NCI-H2081 treated with DMSO at 0.1 percent for 48 hours (cell line): ENCODE measurements at places on chromosomes 6 and 20.

DNA sequence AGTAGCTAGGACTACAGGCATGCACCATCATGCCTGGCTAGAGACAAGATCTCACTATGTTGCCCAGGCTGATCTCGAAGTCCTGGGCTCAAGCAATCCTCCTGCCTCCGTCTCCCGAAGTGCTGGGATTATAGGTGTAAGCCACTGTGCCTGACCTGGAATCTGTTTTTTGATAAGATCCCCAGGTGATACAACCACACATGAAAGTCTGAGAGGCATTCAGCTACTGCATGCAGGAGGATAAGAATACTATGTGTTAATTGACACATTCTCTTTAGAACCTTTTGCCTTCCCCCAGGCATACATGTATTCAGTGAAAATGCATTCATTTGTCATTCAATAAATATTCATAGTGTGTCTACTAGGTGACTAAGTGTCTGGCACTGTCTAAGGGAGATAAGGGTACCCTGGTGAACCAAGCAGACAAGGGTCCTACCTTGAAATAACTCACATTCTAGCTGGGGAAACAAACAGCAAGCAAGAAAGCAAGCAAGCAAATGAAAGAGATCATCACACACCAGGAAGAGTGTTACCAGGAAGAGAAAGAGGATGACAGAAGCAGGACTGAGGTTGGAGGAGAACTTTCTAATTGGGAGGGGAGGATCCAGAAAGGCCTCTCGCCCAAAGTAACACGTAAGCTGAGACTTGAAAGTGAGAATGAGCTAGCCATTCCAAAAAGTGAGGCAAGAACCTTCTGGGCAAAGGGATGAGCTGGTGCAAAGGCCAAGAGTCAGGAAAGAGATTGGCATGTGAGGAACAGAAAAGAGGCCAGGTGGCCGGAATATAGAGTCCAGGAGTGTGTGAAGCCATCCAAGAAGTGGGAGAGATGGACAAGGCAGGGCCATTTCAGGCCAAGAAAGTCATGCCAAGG is 6.5 kb downstream of the GFOD1 start:
- DNase-seq, result no peak

DNA sequence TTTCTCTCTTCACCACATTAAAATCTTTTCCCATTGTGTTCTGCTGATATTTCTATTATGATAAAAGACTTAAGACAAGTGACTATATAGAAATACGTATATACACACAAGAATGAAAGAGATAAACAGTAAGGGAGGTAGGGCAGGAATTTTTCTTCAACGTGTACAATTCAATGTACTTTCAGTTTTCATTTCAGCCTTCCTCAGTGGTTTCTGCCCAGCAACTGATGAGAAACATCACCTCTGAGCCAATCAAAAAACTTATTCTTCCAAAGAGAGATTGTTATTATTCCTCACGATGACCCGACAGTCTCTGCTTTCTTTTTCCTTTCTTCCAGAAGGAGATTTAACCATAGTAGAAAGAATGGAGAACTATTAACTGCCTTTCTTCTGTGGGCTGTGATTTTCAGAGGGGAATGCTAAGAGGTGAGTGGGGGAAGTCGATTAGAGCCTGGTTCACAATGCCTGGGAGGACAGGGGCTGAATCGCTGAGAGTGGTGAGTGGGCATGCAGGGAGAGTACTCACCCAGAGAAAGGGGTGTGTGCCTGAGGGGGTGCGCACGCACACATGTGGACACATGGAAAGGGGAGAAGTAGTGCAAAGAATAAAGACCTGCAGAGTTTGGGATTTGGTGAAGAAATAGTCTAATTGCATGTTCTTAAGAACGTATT is at the start of gene BTN3A1:
TSS of gene BTN3A1 (plus strand) at position 289 of the 672 bp plus-strand sequence. CDS start 3,289 bp downstream, outside the sequence.
- peak; percentile 29 for DNase-seq

GRCh38 chr6:115733426-115733825 is 327.3 kb downstream of the FRK start:
- no peak for DNase-seq

GRCh38 chr20:49695830-49696229 is 17.8 kb downstream of the B4GALT5 start:
- no peak for DNase-seq

DNA sequence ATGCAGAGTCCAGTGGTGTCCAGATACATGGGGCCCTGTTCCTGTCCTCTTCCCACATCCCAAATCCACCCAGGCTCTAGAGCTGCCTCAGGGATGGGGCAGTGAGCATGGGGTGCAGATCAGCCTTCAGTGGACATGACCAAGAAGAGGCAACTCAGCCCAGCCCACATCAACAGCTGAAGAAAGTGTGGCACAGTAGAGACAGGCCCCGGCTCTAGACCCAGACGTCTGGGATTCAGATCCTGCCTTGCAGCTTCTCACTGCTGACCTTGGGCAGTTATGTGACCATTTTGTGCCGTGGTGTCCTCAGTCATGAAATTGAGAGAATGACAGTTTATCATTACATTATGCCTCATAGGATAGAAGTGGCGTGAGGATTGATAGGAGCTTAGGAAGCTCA is 54.6 kb upstream of the CST7 start:
- DNase-seq, result no peak

- DNase-seq, result no peak
Observed at GRCh38 chr20:33377366-33377765, 24.0 kb downstream of the CDK5RAP1 start.

DNA sequence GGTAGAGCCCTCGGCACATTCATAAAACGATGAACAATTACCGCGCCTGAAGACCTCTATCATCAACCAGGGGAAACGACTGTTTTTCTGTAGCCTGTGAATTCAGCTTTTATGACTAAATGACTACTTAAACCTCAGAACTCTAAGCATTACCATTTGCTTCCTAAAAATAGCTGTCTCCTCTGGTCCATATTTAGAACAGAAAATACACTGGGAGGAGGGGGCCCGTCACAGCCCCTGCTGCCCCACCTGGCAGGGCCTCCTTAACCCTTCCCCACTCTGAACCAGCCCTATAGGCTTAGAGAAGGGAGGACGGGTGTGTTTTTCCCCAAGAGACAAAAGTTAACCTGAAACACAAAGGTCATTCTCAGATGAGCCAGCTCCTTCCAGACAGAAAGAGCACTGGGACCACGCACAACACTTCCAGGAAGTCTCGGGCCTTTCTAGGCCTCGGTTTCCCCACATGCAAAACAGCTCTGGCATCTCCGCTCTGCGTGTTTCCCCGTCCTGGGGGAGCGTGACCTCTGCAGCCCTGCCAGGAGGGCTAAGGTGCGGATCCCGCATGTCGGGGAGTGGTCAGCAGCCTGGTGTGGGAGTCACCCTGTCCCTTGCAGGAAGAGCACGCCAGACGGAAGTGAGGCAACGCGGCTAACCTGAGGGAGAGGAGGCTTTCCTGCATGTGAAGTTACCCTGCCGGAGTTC is 193.9 kb downstream of the DLL1 start:
- no peak for DNase-seq
